Forelimb muscle (tissue), 1 donor: ENCODE measurements at places on chromosomes 2 and 18.

- no peak for DNase-seq
These were observed 959.4 kb upstream of the GYPC start for GRCh38 chr2:125696560-125696959.

DNA sequence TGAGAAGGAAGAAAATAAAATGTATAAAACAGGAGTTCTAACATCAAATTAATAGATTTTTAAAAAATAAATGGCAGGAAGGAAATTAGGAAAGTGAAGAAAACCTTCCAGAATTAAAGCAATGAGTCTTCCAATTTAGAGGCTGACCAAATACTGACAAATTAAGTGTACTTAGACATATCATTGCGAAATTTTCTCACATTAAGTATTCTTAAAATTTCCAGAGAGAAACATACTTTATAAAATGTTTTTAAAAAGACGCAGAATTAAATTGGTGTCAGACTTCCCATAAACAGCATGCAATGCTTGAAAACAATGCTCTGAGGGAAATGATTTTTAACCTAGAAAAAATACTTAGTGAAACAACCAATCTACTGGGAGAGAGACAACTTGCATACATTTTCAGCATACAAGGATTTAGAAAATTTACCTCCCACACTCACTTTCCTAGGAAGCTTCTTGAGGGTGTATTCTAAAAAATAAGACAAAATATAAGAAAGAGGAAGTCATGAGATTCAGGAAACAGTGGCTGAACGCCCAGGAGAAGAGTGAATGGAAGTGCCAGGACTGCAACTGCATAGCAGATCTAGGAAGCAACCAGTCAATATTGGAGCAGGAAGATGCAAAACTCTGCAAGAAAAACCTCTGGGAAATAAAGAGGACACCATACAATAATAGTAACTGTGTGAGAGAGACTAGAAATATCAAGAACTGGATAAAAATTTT lies 339.9 kb downstream of the ADCYAP1 start:
- no peak for DNase-seq

DNA sequence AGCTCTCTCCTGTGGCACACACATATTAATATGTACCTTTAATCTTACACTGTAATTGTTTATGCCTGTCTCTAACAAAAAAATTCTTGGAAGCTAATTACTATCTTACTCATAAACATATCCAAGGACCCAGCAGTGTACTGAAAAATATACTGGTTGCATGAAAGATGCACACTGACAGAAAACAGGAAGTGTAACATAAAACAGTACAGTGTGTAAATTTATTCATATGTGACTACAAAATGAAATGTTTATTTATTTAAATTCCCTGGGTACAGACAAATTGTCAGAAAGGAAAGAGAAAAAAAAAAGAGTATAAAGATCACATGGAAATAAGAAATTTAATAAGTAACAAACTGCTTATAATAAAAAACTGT lies 28.5 kb downstream of the TMEM131 start:
- no peak for DNase-seq

GRCh38 chr2:46382331-46383112 lies 85.3 kb downstream of the EPAS1 start:
- no peak for DNase-seq

GRCh38 chr2:45938649-45939511 lies 287.4 kb downstream of the PRKCE start:
- no peak for DNase-seq
